ENCODE measurements at places on chromosomes 1 and 21.
A peak's percentile ranks its signal among the peaks of the same experiment; 100 is the strongest.

DNA sequence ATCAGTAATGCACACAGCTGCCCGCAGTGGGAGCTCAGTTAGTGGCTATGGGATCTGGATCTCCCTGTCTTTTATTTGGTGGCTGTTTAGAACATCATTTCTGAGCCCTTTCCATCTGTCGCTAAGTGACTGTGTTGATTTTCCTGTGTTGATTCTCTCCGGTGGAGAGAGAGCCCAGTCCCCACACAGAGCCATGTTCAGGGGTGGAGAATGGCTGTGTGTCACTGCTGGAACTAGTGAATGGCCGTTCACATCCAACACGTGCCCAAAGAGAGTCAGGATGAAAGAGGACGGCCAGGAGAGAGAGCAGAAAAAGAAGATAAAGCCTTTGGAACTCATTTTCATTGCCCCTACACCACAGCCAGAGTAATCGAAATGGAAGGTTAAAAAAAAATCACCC lies 76.2 kb downstream of the FBXO2 start:
- DNase-seq: no peak

DNA sequence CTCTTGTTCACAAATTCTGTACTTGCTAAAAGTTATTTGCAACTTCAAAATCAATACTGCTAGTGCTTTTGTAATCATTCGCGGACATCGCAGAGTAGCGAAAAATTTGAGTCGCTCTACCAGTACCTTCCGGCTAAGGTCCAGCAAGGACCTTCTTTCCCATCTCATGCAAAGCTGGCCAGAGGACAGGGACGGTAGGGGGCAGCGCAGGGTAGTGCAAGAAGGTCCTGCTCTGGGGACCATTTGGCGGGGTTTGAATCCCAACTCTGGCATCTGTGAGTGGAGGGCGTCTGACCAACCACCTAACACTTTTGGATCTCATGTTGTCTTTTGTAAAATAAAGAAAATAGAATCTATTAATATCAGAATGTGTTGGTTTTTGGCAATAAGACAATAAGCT lies 258.3 kb downstream of the SPATA17 start:
- peak; percentile 4 for DNase-seq

GRCh38 chr21:26804895-26805609 lies 40.2 kb downstream of the ADAMTS1 start:
- DNase-seq: peak; percentile 39

DNA sequence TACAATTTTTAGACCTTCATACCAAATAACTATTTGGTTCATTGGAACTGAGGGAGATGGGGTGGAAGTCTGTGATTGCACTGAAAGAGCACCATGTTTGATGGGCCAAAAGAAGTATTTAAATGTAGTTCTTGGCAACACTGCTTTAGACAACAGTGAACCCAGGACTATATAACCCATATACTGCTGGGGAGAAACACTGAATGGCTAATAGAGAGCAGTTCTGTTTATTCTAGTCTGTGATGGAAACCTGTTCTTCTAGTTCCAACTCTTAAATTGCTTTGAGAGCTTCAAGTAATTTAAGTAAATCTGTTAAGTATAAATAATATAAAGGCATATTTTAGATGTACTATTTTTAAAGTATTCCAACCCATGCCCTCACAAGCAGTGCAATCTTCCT lies 96.3 kb downstream of the NIBAN1 start:
- DNase-seq: no peak

- no peak for DNase-seq
These were observed 215.4 kb upstream of the PROX1 start for GRCh38 chr1:213772128-213773063.

Measured in GM23248 (cell line).